Globus pallidus (tissue), 1 donor: ENCODE measurements at places on chromosomes 3 and 15.

GRCh38 chr15:80798911-80799310 is 19.7 kb downstream of the CEMIP start:
- no peak for DNase-seq

DNA sequence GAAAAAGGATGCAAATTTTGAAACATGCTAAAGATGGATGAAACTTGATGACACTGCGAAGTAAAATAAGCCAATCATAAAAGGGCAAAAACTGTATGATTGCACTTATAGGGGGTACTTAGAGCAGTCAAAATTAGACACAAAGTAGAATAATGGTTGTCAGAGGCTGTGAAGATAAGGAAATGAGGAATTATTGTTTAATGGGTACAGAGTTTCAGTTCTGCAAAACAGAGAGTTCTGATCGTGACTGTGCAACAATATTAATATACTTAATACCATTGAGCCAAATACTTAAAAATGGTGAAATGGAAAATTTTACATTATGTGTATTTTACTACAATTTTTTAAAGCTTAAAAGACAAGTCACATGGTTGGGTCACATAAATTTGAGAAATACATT is 35.1 kb downstream of the UBE3A start:
- DNase-seq = no peak

GRCh38 chr15:33277689-33278088 is 33.1 kb upstream of the RYR3 start:
- DNase-seq = no peak

GRCh38 chr3:21722301-21722700 is 28.7 kb downstream of the ZNF385D start:
- DNase-seq = no peak

- no peak for DNase-seq
Observed at GRCh38 chr3:4947028-4947427, 32.2 kb upstream of the BHLHE40 start.

- peak; percentile 42 for DNase-seq
Observed at GRCh38 chr15:28904541-28905315, 19.0 kb downstream of the APBA2 start.

DNA sequence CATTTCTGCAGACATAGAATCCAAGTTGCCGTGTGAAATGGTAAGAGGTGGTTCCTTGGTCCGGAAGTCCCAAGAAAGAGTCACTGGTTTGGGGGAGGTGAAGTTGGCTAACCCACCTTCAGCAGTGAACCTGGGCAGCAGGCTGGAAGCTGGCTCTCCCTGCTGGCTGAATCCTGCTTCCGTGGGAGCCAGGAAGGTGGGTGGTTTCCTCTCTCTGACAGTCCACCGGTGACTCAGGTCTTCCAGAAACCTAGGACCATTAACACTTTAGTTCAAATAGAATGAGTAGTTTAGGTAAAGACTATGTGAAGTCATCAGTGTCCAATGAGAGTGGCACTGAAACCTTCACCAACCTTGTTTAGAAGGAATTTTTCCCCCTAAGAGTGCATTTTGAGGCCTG is 87.4 kb upstream of the CACNA2D3 start:
- no peak for DNase-seq
